AG04449 (cell line): ENCODE measurements at places on chromosomes 13 and 19.

- no peak for DNase-seq
Measured at GRCh38 chr19:40588110-40588854, 11.6 kb downstream of the SHKBP1 start.

DNA sequence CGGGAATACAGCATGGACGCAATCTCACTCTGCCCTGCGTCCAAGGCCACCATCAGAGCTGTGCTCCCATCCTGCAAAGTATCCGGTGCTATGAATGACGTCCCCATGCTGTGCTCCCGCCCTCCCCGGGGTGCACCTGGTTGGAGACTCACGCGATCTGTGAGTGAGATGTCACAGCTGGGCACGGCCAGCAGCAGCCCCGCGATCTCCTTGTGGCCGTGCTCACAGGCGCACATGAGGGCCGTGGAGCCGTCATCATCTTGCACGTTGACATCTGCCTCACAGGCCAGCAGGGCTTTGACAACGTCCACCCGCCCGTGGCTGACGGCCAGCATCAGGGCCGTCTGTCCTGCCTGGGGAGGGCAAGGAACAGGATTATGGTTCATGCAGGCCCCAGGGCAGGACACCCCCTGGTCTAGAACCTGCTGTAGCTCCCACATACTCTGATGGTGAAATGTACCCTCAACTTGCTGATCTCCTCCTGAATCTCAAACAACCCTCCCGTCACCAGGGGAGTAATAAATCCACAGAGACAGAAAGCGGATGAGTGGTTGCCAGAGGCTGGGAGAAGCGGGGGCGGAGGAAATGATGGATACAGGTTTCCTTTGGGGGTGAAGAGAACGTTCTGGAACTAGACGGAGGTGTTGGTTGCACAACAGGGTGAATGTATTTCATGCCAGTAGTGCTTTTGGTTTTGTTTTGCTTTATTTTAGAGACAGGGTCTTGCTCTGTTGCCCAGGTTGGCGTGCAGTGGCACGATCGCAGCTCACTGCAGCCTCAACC is 14.5 kb upstream of the SPC24 start:
- DNase-seq = no peak

DNA sequence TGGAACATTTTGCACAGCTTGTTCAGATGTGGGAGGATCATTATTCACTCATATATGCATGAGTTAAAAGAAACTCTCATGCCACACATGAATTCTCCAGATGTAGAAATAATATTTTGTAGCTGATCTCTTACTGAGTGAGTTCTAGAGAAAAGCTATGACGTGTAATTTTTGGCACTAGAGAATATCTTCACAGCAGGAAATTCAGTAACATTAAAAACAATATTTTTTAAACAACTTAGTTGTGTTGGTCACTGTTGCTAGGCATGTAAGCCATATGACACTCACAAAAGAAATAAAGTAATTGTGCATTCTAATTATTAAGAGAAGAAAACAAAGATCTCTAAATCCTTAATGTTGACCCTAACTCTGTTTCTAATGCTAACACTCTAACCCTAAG is 371.4 kb upstream of the SLC10A2 start:
- no peak for DNase-seq

- no peak for DNase-seq
Measured at GRCh38 chr19:55680339-55681130, 5.5 kb downstream of the EPN1 start.

DNA sequence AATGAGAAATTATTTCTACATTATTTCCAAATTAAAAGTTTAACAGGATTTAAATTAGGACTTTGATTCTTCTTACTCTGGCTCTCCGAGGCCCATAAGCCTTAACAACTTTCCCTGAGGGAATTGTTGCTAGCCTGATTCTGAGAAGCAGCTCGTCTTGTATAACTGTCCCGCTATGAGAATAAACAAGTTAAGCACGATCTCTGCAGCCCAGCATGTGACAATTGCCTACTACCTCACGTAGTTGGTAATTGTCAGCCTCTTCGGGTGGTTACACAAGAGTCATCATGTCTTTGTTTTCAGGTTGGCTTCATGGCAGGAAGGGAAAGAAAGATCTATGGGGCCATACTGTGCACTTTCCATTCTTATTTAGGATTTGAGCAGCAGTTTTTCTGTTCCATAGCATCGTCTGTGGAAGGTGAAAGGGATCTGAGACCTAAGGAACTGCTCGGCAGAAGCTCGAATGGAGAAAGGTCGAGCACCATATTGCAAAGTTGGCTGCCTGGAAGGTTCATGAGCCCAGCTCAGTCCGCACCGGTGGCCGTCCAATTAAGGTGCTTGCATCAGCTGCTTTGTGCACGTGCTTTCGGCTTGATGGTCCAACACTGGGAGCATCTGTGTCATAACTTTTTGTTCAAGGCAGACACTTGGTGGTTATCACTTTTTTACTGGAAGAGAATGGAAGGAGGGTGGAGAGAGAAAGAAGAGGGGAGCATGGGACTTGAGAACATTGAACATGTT is 1.8 kb upstream of the STARD13 start:
- DNase-seq = no peak

GRCh38 chr13:91074091-91074490 is 273.4 kb upstream of the MIR17HG start:
- DNase-seq = no peak

- DNase-seq = no peak
Measured at GRCh38 chr19:591099-591958, 1.6 kb downstream of the HCN2 start.

DNA sequence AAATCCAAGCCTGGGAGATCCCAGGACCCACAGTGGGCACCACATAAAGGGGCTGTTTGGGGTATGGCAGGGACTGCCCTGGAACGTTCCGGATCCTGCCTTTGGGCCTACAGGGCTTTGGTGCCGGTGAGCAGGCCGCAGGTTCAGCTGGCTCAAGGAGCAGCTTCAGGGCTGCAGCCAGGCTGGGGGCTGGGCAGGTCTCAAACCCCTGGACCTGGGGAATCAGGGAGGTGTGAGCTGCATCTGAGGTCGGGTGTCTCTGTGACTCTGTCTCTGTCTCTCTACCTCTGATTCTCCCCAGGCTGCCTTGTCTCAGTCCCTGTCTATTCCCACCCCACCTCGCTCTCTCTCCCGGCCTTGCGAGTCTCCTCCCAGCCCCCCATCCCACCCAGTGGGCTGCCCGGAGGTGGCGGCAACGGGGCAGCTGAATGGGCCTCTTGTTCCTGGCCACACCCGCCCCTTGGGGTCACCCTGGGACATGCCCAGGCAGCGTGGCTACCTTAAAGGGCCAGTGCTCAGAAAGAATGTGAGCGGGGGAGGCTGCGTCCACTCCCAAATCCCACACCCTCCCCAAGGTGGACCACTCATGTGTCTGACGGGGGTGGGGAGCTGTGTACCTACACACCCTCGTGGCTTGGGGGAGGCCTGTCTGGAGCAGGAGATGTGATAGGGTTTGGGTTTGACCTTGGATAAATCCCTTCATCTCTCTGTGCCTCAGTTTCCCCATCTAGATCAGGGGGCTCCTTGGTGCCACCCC is 31.1 kb downstream of the NFIC start:
- DNase-seq = no peak

GRCh38 chr13:30752201-30752797 is 17.0 kb downstream of the ALOX5AP start:
- no peak for DNase-seq

DNA sequence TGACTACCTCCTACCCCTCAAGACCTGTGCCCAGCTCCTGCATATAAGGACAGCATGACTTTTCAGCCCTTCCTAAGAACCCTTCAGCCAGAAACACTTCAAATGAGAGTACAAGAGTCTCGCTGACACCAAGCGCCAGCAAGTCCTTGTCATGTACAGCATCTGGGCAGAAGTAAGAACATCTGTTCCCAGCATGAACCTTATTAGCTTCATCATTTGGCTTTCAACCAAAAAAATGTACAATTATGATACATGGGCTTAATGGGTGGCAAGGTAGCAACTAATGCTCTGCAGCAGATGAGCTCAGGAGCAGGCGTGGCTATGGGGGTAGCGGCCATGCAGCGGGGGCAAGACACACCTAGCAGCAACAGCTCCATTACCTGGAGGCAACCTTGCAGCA is 487.6 kb downstream of the COG6 start:
- no peak for DNase-seq

- no peak for DNase-seq
Measured at GRCh38 chr19:6032827-6033226, 54.9 kb upstream of the RANBP3 start.

DNA sequence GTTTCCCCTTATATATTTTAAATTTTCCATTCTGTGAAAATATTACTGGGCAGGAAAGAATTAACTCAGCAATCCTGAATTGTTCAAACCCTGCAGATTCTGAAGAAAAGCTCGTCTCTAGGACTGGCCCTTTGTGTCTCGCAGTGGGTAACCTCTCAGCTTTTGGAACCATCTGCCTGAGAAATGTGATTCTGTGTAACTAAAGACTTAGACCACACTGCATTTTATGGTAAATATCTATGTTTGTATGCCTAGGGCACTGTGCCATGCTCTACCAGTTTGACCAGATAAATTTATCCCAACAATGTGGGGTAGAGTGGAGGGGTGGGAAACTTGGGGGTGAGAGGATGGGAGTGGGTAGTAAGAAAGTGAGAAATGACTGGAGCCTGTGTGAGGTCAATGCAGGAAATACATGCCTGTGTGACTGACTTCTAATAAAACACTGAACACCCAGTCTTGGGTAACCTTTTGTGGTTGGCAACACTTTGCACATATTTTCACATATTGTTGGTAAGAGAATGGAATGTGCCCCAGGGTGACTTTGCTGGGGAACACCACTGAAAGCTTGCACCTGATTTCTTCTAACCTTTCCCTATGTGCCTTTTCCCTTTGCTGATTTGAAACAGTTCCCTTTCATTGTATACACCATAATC is 1181.9 kb downstream of the OLFM4 start:
- no peak for DNase-seq

GRCh38 chr13:78121459-78122348 is 203.1 kb upstream of the EDNRB start:
- DNase-seq = no peak

DNA sequence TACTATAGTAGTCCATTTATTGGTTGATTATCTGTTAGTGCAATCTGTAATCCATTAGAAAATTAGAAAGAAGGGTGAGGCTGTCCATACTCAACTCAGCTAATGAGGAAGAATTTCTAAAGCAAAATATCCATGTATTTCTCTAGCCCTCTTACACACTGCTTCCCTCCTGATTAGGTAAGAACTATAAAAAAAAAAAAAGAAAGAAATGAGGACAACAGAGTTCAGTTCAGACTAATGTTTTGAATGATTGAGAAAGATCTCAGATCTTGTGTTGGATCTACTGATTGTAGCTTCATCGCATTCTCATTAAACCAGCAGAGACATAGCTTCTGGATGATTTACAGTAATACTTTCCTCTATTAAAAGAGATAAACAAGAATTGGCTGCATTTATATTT is 233.3 kb downstream of the KLF5 start:
- DNase-seq = no peak

- no peak for DNase-seq
Measured at GRCh38 chr13:94666065-94666464, 46.3 kb downstream of the SOX21 start.

DNA sequence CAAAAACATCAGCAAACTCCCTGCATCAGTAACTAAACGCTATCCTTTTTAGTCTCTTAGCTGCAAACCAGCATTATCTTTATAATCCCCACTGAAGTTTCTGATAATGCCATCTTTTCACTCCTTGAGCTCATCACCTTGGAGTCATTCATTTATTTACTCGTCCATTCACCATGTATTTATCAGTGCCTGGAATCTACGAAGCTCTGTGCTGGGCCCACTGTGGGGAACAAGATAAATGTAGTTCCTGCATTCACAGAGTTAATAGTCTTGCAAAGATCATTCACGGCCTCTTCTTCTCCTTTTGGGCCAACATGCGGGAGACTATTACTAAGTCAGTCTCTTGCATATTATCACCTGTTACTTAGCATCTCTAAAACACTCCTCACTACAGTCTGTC is 89.4 kb downstream of the HS6ST3 start:
- DNase-seq = no peak

DNA sequence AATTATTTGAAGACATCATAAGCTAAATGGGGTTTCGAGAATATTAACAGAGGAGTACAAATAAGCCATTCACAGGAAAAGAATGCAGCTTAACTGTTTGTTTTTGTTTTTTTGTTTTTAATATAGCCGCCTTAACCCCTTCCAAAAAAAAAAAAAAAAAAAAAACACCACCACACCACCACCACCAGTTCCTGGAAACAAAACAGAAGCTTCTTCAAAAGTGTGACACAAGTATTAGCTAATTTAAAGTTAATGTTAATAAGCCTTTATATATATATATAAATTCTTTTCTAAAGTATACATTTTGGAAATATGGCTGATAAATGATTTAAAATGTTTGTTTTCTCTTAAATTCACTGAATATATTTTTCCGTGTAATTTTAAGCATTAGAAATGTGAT is 1.4 kb downstream of the RAP2A start:
- no peak for DNase-seq

DNA sequence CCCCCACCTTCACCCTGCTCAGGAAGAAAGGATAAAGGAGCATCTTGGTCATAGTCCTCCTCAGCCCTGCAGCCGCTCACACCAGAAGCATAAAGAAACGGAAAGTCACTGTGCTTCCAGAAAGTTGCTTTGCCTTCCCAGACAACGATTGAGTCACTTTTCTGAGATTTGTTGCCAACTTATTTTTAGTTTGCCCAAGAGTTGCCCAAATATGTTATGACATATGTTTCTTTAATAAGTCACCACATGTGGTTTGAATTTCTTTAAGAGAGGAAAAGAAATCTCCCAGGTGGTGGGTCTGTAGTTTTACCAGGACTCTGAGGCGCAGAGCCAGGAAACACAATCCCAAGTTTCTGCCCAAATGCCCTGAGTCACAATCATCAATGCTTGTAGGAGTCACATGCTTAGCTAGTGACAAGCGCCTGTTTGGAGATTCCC is 63.4 kb upstream of the LRCH1 start:
- peak; percentile 82 for DNase-seq

- peak; percentile 99 for DNase-seq
Measured at GRCh38 chr13:37492741-37493514, 105.6 kb downstream of the POSTN start.

GRCh38 chr13:45325806-45326205 is 15.2 kb downstream of the TPT1 start:
- no peak for DNase-seq

DNA sequence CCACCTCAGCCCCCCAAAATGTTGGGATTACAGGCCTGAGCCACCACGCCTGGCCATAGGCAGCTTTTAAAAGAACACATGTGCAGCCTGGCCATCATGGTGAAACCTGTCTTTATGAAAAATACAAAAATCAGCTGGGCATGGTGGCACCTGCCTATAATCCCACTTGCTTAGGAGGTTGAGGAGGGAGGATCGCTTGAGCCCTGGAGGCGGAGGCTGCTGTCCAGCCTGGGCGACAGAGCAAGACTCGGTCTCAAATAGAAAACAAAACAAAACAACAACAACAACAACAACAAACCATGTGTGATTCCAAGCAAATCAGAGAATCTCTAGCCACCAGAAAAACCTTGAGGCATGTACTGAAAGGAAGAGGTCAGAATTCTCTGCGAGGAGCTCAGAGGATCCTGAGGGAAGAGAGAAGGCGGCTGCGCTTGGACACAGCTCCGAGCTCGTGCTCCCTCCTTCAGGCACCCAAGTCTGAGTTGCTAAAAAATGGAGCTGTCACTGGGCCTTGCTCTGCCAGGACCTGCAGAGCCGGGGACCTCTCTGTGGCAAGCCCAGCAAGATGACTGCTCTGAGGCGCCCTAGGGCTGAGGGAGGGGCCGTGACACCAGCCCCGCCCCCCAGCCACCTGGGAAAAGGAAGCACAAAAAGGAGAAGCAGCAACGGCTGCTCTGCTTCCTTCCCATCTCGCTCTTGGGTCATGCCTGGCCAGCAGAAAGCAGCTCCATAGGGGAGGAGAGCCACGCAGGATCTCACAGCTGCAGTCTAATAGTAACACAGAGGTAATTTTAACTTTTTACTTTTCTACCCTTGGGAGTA is at the start of gene ARL11:
TSS of gene ARL11 (plus strand) at position 677 of the 822 bp plus-strand sequence. CDS start 1,941 bp downstream, outside the sequence.
- no peak for DNase-seq

- DNase-seq = no peak
Measured at GRCh38 chr13:51778392-51778791, 25.6 kb downstream of the DHRS12 start.
